ENCODE measurements at places on chromosomes 2 and 18.

- DNase-seq = no peak
Measured at GRCh38 chr18:670522-670921, 13.1 kb downstream of the TYMS start.

GRCh38 chr2:96414161-96414710 is 78.7 kb downstream of the NCAPH start:
- no peak for DNase-seq

DNA sequence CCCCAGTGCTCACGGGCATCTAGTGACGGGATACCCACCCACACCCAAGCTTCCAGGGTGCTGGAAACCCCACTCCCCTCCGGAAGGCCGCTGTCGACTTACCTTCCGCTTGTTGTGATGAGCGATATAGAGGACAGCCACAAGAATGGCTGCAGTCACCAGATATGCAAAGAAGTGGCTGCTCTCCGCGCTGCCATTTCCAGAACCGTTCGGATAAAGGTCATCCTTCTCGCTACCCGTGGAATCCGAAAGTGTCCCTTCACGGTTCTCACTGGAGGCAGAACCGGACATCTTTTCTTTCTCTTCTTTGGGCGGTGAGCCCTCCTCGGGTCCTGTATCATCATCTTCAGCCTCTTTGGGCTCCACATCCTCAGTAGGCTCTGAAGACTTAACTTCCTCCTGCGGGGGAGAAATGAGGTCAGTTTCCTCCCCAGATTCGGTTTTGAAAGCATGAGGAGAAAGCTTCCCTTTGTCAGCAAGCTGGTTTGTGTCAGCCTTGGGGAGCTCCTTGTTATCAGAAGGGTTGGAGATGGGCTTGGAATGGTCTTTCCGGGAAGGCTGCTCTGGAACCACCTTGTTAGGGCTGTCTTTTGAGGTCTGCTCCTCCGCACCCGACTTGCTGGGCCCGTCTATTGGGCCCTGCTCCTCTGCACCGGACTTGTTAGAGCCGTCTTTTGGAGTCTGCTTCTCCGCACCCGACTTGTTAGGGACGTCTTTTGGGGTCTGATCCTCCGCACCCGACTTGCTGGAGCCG is 1.2 kb downstream of the TGOLN2 start:
- peak; percentile 86 for DNase-seq

- DNase-seq = no peak
Measured at GRCh38 chr18:39776766-39777165, 2178.3 kb upstream of the PIK3C3 start.

- DNase-seq = no peak
Measured at GRCh38 chr2:174846218-174846617, 81.9 kb upstream of the CHRNA1 start.

DNA sequence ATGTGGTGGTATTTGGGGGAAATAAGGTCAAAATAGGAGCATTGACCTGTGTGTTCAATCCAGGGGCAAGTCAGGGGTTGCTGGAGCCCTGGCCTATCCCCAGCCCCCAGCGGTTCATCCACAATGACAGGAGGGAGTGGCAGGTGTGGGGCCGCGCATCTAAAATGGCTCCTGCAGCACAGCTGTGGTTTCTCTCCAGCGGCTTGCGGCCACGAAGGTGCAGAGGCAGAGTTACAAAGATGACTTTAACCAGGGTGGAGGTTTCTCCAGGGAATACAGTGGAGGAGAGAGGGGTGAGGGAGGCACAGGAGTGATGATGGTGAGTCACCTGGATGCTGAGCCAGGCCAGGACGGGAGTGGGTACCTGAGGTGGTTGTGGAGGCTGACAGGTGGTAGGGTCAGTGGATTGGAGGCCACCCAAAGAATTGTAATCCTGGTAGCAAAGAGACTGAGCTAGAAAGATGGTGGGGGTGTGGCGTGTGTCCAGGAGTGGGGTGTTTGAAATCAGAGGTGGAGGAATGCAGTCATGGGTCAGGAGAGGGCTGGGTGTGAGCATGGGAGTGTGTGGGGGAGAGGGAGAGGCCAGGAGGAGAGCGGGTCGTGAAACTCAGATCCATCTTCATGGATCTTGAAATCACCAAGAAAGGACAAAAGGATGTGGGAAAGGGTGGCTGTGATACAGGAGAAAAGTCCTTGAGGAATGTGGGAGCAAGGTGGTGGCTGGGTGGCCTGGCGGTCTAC is 83.2 kb downstream of the CTIF start:
- DNase-seq = no peak

GRCh38 chr18:10591896-10592295 is 66.1 kb downstream of the NAPG start:
- DNase-seq = no peak

GRCh38 chr2:197828464-197829135 is 24.2 kb downstream of the PLCL1 start:
- DNase-seq = no peak

DNA sequence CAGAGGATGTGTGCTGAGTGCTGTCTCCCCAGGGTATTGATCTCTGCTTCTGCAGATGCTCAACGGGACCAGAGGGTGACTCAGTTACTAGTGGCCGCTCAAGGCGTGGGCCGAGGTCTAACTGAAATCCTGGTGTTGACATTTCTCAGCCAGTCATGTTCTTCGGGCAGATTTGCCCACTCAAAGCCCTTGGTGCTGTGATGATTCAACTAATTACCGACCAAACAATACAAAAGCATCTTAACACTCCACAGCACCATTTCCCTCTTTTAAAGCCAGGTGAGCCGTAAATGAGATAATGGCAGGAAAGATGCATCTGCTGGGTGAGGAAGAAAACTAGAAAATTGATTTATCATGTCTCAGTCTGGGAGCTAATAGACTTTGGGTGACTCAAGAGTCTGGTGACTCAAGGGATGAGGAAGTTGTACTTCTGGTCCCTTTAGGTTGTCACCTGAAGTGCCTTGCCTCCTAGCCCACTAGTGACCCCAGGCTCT is 32.7 kb upstream of the PRLH start:
- DNase-seq = no peak

GRCh38 chr2:3692375-3692774 is 11.0 kb upstream of the DCDC2C start:
- DNase-seq = peak; percentile 78

- no peak for DNase-seq
Measured at GRCh38 chr18:79485788-79486355, 90.1 kb downstream of the NFATC1 start.

DNA sequence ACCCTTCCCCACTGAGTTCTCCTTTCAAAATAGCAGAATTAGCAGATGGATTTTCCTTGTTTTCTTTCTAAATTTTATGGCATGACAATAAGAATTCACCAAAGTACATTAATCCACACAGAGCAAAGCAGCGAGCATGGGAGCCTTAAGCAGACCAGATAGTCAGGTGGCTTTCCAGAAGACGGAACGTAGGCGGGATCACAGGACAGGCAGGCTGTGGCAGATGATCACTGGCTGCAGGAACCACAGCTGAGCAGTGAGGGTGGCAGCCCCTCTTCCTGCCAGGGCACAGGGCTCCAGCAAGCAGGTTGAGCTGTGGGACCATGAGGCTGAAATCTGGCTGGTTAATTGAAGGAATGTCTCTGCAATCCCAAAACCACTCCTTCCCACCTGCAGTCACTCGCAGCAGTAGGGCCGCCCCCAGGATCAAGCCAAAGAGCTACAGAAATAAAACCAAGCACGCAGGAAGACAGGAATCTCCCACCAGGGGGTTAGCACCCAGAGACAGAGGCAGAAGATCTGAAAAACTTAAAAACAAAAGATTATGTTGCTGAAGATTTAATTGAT is 259.9 kb downstream of the EIPR1 start:
- no peak for DNase-seq

DNA sequence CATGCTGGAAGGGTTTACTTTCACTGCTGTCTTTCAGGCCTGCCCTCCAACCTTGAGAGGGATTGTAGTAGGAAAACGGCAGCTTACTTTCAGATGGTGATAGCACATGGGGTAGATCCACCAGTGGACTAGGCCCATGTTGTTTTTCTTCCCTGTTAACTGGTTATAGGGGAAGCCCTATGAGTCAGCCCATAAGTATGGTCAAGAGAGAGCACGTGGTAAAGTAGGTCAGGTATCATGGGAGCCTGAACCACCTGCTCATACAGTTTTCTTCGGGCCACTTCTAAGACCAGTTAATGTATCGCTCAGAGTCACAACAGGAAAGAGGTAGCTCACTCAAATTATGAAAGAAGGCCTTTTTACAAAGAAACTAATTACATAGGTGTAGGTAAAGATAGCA is 33.0 kb downstream of the PDK1 start:
- no peak for DNase-seq

DNA sequence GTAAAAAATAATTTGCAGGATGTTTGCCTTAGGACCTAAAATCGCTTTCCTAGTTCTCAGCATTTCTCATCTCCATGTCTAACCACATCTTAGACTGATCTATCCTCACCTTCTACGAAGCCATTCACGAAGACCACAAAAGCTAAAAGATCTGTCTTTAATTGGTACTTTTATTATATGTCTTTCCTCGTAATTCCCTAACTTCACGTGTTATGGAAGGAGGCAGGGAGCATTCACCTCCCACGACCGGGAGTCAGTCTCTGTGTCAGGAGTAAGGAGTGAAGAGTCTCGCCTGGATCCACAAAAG is 1.6 kb downstream of the DLGAP1 start:
- DNase-seq = no peak

DNA sequence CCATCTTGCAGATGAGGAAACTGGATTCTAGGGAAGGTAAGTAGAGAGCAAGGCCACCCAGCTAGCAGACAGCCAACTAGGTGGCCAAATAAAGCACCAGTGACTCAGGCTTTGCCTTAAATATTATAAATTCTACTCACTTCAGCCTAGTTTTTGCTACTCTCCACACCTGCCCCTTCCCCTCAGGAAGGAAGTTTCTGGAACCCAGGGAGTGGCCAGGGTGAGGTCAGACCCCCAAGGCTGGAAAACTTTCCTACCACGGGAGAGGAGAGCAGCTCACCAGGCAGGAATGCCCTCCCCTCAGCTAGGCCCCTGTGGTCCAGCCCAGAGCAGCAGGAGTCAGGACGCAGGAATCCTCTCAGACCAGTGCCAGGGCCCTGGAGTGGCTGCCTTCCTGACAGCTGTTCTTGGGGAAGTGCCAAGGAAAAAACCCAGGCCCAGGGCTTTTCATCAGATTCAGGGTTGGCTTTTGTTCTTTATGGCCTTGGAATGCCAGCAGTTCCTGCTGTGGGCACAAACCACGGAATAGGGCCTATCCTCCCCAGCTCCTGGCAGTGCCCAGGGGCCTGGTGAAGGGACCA is 5.1 kb upstream of the PAX8 start:
- DNase-seq = no peak

- DNase-seq = no peak
Measured at GRCh38 chr2:105738658-105739241, 6.0 kb upstream of the NCK2 start.

- peak; percentile 90 for DNase-seq
Measured at GRCh38 chr2:190088917-190089316, 26.4 kb upstream of the MSTN start.

GRCh38 chr2:62705859-62706720 is 577 bp downstream of the EHBP1 start:
- peak; percentile 72 for DNase-seq

DNA sequence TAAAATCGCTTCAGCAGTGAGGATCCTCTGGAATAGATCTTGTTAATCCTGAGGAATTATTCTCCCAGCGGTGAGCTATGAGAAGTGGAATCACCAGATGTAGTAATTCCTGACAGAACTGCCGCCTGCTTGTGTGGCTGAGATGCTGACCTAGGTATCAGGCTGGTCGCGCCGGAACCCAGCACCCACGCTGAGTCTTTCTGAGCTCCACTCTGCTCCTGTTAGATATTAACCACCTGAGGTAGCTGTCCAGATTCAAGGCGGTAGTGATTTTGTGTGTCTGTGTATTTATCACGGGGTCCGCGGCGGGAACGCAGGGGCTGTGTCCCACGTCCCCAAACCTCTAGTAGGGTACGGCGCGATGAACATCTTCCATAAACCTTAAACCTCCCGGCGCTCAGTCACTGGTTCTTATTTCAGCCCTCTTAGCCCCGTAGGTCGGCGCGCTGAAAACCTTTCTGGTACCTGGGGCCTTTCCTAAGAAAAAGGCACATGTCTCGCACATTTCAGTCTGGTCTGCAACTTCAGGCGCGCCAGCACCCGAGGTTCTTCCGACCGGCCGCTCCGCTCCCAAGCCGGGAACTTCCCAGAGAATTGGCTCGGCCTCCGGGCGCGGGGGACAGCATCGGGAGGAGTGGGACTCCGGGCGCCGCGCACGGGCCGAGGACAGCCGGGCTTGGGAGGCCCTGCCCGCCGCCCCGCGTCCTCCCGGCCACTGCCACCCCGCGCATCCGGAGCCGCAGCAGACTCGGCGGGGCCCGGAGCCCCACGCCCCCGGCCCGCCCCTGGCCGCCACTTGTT is 542 bp upstream of the CNNM3 start:
- peak; percentile 65 for DNase-seq

- no peak for DNase-seq
Measured at GRCh38 chr2:206873423-206873822, 65.9 kb upstream of the CPO start.

- DNase-seq = no peak
Measured at GRCh38 chr2:151161821-151162551, 99.7 kb downstream of the RBM43 start.

DNA sequence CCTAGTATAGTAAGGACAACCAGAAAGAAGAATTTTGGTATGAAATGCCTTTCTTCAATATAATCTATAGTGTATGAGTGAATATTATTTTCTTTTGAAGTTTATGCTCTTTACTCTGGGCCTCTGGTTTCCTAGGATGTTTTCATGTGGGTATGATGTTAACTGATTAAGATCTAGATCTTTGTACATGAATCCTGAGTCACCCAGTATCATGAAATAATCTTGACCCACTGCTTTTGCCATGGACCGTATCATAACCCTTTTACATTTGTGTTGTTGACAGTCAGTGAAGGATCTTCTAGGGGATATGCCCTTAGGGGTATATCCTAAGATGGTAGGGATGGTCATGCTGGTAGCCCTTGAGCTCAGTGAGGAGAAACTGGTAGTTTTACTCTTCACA is 100.3 kb downstream of the RAB3GAP1 start:
- DNase-seq = no peak

DNA sequence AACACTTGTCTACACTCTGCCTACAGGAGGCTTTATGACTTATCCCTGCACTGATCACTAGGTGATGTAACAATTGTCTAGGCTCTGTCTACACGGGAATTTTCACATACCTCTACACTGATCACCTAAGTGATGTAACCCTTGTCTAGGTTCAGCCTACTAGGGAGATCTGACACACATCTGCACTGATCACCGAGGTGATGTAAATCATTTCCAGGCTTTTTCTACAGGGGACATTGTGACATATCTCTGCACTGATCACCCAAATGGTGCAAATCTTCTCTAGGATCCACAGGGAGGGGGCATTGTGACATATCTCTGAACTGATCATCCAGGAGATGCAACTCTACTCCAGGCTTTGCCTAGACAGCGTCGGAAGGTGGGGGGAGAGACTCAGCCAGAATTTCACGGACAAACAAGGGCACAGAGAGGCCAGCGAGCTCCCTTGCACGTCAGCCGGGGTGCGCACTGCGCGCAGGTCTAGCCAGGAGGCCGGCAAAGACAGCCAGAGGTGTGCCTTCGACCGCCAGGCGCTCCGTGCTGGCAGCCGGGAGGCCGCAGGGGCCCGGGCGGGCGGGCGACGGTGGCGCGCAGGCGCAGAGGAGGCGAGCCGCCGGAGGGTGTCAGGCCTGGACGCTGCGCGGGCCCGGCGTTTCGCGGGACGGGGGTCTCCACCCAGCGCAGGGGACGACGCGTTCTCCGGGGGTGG is 46.9 kb upstream of the USP14 start:
- DNase-seq = peak; percentile 78

- DNase-seq = no peak
Measured at GRCh38 chr18:59432803-59433597, 73.9 kb upstream of the LMAN1 start.

- DNase-seq = no peak
Measured at GRCh38 chr2:40127890-40128557, 323.9 kb downstream of the SLC8A1 start.

- DNase-seq = no peak
Measured at GRCh38 chr2:215019521-215020145, 118.8 kb downstream of the ABCA12 start.

All from Karpas-422 (cell line).